Hepatocyte (in vitro differentiated cells): ENCODE measurements at places on chromosomes 5 and 9.

- DNase-seq = no peak
Observed at GRCh38 chr9:33295571-33295970, 5.3 kb downstream of the NFX1 start.

DNA sequence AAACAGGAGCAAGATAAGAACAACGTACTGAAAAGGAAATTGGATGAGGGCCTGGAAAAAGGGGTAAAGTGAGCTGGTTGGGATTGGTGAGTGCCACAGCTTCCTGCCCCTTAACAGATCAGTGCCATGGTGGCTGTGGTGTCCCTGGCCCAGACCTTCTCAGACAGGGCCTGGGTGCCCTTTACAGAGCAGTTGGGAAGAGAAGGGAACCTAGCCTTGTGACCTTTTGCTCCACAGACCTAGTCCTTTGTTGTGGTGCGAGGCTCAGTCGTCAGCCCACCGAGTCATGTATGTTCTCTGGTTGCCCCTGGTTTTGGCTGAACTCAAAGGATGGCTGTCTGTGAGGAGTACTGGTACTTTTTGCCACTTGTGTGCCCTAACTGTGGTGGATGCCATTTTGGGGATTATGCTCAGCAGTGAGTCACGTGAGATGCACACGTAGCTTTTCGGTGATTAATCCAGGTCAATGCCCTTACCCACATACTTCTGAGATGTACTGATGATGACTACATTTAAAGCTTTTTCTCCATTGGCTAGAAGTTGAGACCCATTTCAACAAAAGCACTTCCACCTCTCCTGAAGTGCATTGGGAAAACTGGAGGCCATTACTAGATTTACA lies 48.4 kb downstream of the EXOSC2 start:
- no peak for DNase-seq

DNA sequence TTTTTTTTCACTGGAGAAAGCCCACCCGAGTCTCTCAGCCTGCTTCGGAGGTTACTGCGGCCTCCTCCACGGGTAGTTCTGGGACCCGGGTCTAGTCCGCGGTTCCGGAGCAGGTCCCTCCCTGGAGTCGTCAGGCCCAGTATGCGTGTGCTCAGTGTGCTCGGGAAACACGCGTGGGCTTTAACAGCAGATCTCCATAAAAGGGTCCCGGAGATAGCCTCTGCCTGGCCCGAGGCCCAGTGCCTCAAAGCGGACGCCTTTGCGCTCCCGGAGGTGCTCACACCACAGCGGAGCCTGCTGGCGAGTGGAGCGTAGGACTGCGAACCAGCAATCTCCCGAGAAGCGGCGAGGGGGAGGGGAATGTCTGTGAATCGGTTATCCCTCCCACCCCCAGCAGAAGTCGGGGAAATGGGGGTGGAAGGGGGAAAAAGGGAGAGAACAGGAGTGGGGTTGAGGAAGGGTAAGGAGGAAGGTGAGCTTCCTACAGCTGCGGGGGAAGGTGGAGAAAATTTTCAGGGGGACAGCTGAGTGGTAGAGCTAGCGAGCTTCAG lies 28.7 kb downstream of the CDKN2A start:
- DNase-seq = peak; percentile 81

DNA sequence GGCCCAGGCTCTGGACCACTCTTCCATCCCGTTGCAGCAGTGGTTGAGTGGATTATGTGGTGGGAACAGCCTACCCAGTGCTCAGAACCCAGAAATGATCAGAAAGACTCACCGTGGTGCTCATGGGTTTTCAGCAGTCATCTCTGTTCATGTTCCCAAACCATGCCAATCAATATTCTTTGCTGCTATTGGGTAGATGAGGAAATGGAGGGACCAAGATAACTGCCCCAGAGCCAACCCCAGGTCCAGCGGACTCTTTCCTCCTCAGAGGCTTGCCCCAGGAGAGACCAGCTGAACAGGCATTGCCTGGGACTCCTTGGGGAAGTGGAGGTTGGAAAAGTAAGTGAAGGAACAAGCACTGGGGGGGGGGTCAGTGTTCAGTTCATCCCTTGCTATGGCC lies 38.1 kb downstream of the ALG2 start:
- no peak for DNase-seq

DNA sequence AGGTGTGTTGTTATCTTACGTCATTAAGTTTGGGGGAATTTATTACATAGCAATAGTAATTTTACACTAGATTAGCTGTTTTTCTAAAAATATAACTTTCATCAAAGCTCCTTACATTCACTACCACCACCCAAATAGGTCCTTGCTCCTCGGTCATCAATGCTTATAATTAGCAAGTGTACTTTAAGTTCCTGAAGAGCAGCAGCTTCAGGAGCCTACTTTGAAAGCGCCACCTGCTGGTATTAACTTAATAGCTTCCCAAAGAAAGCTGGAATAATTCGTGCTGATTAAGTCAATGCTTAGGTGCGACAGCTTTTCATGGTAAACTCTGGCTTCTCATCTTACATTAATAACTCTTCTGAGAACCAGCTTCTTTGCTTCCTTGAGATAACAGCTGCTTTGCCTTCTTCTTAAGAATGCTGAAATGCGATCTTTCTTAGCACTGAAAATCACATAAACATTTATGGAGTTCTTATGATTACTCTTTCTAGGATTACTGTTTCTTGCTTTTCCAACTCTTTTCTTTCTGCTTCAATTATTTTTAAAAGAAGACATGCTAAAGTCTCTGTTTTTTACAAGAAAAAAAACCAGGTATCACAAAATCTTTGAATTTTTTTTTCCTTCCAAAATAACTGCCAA lies 10.0 kb upstream of the C5 start:
- peak; percentile 87 for DNase-seq

DNA sequence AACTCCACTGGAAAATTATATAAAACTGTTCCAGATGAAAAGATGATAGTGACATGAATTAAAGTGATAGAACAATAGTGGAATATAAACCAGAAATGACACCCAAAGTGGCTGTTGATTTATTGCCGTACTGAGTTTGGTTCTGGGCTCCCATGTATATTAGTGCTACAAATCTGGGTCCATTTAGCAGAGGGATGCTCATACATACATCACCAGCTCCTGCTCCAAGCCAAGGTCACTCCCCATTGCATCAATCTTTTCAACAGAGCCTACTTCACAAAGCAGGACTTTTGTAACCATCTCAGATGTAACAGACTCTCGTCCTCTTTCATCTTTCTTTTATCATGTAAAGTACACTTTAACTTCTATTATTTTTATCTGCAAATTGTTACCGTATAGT lies 208.6 kb downstream of the GAPVD1 start:
- no peak for DNase-seq

- DNase-seq = no peak
Observed at GRCh38 chr9:92723299-92723625, 41.4 kb downstream of the BICD2 start.

DNA sequence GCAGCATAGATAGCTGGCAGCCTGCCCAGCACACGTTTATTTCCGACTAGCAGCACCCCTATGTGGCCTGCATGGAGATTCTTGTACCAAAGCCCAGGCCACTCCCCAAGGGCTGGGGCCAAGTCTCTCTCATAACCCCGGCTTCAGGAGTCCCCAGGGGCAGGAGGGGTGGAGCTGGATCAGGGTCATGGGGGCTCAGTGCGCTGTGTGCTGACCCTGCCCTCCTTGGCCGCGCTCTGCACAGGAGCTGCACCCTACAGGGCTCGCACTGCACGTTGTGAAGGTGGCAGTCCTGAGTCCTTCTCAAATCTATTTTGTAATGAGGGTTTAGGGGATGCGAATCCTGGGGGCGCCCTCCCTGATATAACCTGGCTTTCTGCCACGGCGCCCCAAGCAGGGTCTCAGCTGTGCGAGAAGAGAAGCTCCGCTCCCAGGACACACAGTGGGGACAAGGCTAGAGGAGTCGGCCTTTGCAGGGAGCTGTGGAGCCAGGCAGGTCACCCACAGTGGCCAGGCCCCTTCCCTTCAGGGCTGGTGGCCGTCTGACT lies 28.6 kb downstream of the NKD2 start:
- DNase-seq = no peak

DNA sequence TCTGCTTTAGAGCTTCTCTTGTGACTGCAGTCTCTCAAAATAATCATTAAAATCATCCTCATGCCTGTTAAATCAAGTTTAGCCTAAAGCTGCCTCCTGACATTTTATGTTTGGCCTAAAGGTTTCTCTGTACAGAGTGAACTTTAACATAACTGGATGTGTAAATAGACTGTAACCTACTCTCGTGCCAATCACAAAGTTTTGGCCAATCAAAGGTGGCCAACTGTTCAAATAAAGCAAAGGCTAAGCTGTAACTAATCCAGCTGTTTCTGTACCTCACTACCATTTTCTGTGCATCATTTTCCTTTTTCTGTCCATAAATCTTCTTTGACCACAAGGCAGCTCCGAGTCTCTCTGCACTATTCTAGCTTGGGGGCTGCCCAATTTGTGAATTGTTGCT lies 86.2 kb downstream of the GCNT1 start:
- no peak for DNase-seq

- no peak for DNase-seq
Observed at GRCh38 chr5:138018849-138019248, 14.0 kb downstream of the FAM13B start.

GRCh38 chr5:147752033-147752432 lies 30.5 kb downstream of the JAKMIP2 start:
- DNase-seq = no peak

- DNase-seq = no peak
Observed at GRCh38 chr5:34790069-34790468, 48.9 kb upstream of the TTC23L start.

DNA sequence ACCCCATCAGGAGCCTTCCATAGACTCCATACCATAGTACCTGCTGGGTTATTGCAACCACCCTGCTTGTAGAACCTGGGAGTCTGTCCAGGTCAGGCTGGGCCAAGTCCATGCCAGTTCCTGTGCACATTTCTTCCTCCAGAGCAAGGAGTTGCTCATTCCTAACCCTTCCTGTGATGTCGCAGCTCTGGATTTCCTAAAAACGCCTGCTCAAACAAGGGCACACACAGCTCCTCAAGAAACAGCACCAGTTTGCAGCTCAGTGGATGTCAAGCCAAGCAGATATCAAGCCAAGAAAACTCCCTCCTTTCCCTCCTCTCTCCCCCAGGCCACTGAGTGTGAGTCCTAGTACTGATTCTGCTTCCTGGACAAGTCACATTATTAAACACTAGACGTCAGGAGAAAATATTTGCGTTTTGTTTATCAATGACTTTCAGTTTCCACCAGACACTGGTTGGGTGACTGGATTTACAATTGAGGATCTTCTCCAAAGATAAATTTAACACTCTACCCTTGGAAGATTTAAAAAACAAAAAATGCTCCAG lies 59.6 kb downstream of the SLC1A1 start:
- DNase-seq = no peak

DNA sequence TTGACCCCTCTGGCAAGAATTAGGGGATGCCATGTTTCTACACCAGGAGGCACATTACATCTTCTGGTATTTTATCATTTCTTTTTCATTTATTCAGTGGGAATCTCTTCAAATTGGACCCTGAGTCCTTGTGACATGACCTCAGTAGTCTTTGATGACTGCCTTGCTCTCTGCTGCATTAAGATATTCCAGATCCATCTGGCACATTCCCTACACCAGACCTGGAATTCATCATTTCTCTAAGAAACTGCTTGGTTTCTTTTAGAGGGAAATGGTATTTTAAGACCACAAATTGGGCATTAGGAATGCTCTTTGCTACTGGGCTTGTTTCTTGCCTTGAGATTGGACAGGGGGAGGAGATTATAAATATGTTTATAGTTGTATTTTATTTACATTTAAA lies 61.0 kb downstream of the GALNT10 start:
- no peak for DNase-seq

- no peak for DNase-seq
Observed at GRCh38 chr5:139277171-139277570, 16.4 kb upstream of the MATR3 start.

DNA sequence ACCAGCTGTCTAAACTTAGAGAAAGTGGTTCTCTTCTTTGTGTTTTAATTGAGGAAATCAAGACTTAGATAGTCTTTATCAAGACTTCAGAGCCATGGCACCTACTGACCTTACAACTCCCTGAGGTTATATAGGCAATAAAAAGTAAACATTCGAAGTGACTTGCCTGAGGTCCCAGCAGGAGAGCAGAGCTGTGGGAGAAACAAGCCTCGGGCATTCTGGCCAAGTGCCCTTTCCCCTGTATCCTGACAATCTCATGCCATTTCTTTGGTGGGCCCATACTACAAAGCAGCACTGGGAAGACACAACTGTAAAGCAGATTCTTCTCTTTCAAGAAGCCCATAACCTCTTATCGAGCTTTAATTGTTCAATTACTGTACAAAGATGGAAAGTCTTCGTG lies 23.1 kb downstream of the FREM1 start:
- no peak for DNase-seq

- no peak for DNase-seq
Observed at GRCh38 chr9:117827456-117827855, 123.3 kb downstream of the TLR4 start.

GRCh38 chr9:77556396-77556795 lies 91.7 kb downstream of the GNA14 start:
- no peak for DNase-seq

DNA sequence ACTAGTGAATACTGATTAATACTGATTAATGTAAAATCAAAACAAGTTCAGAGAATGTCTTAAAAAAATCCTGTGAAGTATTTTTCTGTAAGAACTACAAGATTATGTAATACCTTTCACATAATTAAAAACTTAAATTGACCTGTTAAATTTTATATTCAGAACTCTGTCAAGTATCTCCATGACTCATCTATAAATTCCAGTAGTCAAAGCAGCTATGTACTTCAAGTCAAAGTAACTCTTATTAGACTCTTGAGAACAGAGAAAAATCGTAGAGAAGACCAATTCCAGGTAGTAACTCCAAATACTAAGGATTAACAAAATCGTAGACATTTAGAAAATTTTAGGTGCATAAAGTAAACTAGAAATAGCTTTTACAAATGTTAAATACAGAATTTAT lies 77.1 kb downstream of the HOMER1 start:
- DNase-seq = no peak

DNA sequence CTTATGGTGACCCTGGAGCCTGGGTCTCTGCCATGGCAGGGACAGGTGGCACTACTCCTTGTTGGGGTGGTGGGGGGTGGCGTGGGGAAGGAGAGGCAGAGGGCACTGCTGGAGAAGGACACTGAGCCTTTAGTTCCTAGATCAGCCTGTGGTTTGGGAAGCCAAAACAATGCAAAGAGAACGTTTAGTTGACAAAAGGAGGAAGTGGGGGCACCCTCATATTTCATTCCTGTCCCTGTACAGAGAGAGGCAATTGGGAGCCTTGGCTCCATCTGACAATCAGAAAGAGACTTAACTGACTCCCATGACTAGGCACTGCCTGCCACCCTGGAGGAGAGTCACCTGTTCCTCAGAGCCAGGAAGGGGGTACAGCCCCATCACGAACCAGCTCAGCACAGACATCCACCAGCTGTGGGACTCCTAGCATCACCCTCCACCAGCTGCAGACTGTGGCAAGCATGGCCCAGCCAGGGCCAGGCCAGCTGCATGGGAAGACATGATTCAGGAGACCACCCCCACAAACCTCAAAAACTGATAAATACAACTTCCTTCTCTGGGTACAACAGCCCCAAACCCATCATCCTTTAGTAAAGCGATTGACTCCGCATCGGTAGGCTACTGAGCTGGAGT lies 257.5 kb downstream of the HSPA4 start:
- DNase-seq = no peak

- DNase-seq = peak; percentile 83
Observed at GRCh38 chr5:151924564-151925301, at the start of gene GLRA1. GLRA1 (minus strand) TSS chr5:151924851; CDS start chr5:151924549, 302 bp downstream.

GRCh38 chr5:132301344-132302271 lies 7.4 kb downstream of the SLC22A4 start:
- no peak for DNase-seq

GRCh38 chr9:70429899-70430298 lies 15.4 kb upstream of the KLF9 start:
- no peak for DNase-seq

GRCh38 chr5:96783326-96783725 lies 24.4 kb downstream of the ERAP1 start:
- no peak for DNase-seq
